ENCODE measurements at places on chromosomes 4 and X. TPM values are rescaled to one million over a fixed set of nuclear protein-coding genes. Genes with fewer than 3 reads are reported as not detected.
A peak's percentile ranks its signal among the peaks of the same experiment; 100 is the strongest.

DNA sequence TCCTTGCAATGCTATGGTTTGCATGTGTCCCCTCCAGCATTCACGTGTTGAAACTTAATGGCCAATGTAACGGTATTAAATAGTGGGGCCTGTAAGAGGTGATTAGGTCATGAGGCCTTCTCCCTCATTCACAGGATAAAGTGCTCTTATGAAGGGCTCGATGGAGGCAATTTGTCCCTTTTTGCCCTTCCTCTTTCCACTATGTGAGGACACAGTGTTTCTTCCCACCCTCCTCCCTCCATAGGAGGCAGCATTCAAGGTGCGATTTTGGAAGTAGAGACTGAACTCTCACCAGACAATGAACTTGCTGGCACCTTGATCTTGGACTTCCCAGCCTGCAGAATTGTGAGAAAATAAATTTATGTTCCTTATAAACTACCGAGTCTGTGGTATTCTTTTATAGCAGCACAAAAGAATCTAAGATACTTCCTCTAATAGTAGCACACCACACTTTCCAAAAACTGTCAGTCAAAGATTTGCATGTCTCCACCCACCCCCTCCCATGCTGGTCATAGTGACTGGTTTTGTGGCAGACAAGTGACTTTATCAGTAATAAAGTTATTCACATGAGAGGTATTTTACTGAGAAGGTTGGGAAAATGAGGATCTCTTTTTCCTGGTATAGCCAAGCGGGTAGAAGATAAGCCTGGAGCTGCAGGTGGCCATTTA, 113.5 kb upstream of the TTC29 start:
- DNase-seq = no peak

DNA sequence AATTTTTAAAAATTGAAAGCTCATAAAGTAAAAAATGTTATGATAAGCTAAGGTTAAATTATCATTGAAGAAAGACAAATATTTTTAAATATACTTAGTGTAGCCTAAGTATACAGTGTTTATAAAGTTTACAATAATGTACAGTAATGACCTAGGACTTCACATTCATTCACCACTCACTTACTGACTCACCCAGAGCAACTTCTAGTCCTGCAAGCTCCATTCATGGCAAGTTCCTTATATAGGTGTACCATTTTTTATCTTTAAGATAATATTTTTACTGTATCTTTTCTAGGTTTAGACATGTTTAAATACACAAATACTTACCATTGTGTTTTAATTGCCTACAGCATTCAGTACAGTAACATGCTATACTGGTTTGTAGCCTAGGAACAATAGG, 112.3 kb upstream of the RADX start:
- DNase-seq = no peak

COL4A5 gene
- total RNA-seq = 54.7 TPM

- DNase-seq = no peak
Measured at GRCh38 chr4:24495388-24495787, 89.0 kb downstream of the DHX15 start.

DNA sequence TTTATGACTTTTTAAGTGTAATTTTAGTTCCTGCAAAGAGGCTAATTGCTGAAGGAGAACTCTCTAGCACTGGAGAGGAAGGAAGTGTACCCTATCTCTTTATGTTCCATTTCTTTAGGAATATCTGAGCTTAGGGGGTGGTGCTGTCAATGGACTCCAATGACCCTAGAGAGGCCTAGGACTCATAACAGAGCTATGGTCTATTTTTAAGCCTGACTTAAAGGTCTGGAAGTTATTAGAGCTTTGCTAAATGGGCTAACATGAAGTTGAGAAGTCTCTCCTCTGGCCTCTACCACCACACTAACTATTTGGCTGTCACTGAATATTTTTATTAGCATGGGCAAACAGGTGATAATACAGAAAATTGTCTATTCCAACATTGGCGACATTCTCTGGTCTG, 152.2 kb downstream of the SPATA18 start:
- no peak for DNase-seq

DNA sequence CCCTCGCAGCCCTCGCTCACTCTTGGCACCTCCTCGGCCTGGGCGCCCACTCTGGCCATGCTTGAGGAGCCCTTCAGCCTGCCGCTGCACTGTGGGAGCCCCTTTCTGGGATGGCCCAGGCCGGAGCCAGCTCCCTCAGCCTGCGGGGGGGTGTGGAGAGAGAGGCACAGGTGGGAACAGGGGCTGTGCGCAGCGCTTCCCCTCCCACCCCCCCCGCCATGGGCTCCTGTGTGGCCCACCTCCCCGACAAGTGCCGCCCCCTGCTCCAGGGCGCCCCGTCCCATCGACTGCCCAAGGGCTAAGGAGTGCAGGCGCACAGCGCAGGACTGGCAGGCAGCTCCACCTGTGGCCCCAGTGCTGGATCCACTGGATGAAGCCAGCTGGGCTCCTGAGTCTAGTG, 220.2 kb downstream of the STPG2 start:
- no peak for DNase-seq

DNA sequence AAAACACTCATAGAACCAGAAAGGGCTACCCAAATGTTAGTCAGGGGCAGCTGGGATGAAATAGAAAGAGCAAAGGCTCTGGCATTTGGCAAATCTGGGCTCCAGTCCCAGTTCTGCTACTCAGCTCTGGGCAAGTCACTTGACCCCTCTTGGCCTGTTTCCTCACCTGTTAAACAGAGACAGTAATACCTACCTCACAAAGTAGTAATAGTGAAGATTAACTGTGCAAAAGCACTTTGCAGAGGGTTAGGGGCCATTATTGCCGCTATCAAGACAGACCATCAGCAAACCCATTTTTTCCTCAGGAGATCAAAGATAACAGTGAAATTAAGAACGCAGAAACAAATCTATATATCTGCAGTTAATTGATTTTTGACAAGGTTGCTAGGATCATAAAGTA, 20.6 kb downstream of the ZBTB33 start:
- no peak for DNase-seq

KCND1 gene
- 1.3 TPM for total RNA-seq

DNA sequence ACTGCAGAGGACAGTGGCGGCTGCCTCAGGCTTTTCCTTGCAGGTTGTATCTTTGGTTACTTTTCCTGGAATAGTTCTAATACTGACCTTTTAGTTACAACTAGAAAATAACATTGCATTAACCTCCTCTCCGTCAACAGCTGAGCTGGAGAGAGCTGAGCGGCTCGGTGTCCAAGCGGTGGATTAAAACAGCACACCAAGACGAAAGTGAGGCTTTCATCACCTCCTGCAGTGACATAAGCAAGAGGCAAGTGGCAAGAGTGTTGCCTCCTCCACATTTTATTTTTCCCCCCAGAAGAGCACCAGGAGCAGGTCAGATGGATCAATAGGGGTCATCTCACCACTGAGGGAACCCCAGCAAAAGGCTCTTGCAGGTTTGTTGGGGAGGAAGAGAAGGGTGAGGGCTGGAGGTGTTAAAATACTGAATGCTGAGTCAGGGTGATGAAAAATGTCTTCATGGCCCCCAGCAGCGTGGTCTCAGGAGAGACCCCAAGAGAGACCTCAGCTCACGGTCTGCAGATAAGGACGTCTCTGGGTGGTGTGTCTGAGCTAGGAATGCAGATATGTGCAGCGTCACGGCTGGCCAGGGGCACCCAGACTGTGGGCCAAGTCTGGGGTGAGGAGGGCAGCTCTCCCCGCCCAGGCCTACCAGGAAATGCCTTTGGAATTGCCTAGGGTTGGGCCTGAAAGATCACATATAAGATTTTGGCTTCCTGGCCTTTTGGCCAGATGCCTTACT, 50.3 kb downstream of the CASP3 start:
- DNase-seq = no peak

GRCh38 chr4:90220459-90220858, 93.3 kb downstream of the CCSER1 start:
- no peak for DNase-seq

CT45A5 gene
- not detected for total RNA-seq

DNA sequence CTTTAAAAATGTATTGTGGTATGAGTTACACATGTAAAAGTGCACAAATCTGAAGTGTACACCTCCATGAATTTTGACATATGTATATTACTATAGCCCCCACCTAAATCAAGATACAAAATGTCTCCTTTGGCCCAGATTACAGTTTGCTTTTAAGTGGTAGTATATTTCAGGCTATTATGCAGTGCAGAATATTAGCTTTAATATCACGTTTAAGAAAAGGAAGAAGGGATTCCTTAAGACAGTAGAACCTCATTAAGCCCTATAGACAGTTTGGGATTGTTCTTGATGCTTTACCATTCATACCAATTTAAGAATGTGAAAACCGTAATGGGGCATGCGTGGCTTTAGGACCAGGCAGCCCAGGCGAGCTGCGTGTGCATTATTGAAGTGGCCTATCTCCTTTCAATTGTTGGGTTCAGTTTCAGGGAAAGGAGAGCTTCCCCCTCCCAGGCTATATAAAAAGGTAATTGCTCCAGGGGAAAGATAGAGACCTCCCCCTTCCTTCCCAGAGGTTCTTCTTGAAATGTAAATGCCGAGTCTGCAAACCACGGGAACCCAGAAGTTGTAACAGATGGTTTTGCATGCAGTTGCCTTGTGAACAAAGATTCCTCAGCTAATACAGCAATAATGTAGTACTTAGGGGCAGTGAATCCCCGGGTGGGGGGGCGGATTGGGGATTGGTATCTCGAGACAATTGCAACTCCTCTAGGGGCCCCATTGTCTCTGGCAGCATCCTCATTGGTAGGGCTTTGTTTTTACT, 106.1 kb downstream of the UCHL1 start:
- peak; percentile 41 for DNase-seq

GRCh38 chr4:174122705-174123104, 160.8 kb downstream of the FBXO8 start:
- peak; percentile 26 for DNase-seq

CXCL8 gene
- total RNA-seq = 1.3 TPM

FGFR3 gene
- total RNA-seq = 0.33 TPM

GRCh38 chr4:12584116-12584875, 899.8 kb downstream of the RAB28 start:
- DNase-seq = no peak

DMRTC1 gene
- total RNA-seq = not detected

PPP4R3C gene
- total RNA-seq = not detected

- DNase-seq = peak; percentile 87
Measured at GRCh38 chr4:156773648-156774357, 197.8 kb downstream of the PDGFC start.

GLUD2 gene
- total RNA-seq = 1.8 TPM

GLOD5 gene
- not detected for total RNA-seq

- no peak for DNase-seq
Measured at GRCh38 chr4:63898961-63899360, 510.3 kb downstream of the TECRL start.

- DNase-seq = no peak
Measured at GRCh38 chr4:143554728-143555597, 41.5 kb downstream of the SMARCA5 start.

GRCh38 chrX:152865232-152865920, 32.5 kb upstream of the ZNF185 start:
- no peak for DNase-seq

DNA sequence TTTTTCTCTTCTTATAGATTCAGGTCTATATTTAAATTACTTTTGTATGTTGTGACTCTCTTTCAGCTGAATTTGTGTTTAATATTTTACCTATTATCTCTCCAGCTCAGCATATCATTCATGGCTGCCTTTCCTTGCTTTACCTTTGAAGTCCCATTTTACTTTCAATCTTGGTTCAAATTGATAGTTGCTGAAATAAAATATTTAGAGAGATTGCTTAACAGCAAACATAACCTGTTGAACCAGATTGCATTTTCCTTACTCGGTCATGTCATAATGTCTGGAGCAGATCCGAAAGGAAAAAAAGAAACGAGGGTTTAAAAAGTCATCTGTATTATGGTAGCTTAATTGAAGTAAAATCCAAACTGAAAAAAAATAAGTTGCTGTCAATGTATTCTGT, 94.1 kb downstream of the IL1RAPL2 start:
- no peak for DNase-seq

- no peak for DNase-seq
Measured at GRCh38 chr4:83170952-83171399, 56.4 kb upstream of the PLAC8 start.

- peak; percentile 76 for DNase-seq
Measured at GRCh38 chr4:1041147-1041935, 29.9 kb downstream of the FGFRL1 start.

UGT2B15 gene
- total RNA-seq = not detected

- DNase-seq = peak; percentile 31
Measured at GRCh38 chr4:70556856-70557255, 35.2 kb upstream of the AMBN start.

NCAPG gene
- 10.1 TPM for total RNA-seq

- peak; percentile 22 for DNase-seq
Measured at GRCh38 chr4:152785639-152786615, 6.2 kb downstream of the ARFIP1 start.

DNA sequence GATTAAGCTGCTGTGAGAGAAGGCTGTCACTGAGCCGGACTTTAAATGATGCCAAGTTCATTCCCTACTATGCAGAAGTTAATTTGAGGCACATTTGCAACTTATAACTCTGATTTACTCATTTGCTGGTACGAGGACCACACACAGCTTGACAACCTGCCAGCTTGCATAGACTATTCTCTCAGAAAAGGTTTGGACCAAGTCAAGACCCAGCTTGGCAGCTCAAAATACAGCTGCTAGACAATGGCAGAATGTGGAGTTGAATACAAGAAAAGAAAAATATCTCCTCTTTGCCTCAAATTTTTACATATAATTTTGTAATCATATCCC, 338.9 kb downstream of the DHX15 start:
- no peak for DNase-seq

DNA sequence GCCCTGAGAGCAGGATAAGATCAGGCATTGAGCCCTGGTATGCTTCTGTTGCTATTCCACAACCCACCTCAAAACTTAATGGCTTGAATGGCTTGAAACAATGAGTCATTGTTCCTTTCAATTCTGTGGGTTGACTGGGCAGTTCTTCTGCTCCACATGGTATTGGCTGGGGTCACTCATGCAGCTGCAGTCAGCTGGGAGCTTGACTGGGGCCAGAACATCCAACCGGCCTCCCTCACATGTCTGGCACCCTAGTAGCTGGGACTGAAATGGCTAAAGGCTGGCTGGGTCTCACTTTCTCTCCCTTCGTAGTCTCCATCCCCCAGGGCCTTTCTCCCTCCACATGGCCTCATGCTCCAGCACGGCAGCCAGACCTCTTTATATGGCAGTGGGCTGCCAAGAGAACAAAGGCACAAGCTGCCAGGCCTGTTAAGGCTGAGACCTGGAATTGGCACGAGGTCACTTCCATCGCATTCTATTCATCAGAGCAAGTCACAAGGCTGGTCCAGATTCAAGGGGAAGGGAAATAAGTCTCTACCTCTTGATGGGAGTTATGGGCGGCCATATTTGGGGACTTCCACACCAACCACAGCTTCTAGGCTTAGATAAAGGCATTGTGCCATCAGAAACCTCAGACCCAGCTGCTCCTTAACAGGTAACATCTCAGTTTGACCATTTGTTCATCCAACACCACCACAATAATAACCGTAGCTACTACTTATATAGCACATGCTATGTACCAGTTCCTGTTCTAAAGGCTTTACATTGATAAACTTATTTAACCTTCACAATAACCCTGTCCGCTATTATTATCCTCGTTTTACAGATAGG, 159.7 kb upstream of the ATP6AP2 start:
- DNase-seq = no peak

DNA sequence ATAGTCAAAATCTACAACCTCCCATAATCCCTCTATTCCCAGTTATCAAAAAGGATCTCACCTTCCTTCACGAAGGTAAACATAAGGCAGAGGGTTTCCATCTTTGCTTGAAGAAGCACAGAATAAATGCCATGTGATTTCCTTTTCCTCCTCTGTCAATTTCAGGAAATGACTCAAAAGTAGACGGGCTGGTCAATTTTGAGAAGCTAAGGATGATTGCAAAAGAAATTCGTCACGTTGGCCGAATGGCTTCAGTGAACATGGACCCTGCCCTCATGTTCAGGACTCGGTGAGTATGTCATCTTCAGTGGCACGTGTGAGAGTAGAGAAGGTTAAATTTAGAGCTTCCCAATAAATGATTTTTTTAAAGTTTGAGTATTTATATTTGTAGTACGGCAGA, 240.2 kb downstream of the RAPGEF2 start:
- no peak for DNase-seq
